ENCODE measurements at places on chromosomes 11 and 22.
A peak's percentile ranks its signal among the peaks of the same experiment; 100 is the strongest.

- no peak for DNase-seq
These were observed 574.7 kb downstream of the TBC1D22A start for GRCh38 chr22:47337161-47337621.

GRCh38 chr11:62728171-62728988 lies at the start of gene TTC9C:
TTC9C (plus strand) TSS chr11:62728486; CDS start chr11:62728849, 363 bp downstream.
- peak; percentile 78 for DNase-seq

DNA sequence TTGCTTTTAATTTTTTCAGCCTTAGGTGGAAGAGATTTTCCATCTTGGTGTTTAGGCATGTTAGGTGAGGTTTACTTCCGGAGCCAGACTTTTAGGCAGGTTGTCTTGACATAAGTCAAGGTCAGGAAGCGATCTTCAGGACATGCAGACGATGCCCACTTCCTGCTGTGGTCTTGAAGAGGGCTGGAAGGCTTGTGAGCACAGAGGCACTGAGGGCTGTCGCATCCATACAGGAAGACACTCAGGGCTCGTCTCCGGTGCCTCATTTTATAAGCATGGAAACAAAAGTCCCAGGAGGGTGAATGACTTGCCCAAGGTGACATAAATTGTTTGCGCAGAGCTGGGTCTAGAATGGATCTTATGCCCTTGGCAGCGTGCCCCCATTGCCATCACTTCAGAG lies 30.8 kb downstream of the MARK2 start:
- peak; percentile 44 for DNase-seq

DNA sequence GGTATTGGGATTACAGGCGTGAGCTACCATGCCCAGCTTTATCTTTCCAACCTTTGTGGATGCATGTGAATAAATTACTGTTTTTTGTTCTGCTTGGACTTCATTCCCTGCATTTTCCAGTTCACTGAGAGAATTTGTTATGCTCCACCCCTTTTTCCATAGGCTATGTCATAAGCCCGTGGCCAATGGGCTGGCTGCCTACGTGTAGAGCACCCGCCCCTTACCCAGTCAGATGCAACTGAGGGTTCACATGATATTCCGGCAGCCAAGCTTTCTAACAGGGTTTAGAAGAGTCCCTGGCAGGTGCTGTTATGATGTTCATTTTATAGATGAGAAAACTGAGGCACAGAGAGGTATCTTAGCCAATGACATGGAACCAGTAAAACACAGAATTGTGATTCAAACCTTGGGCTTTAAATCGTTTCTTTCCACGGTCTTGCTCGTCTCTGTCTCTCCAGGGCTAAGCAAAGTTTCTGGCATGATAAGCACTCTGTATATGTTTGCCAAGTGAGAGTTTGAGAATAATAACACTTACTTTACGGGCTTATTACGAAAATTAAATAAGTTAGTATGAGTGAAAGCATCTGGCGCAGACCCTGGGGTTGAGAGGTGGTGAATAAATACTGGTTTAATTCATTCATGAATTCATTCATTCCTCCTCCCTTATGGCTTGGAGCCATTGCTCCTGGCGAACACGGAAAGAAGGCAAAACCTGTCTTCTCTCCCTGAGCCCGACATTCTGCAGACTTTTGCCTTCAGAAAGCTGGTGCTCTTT lies 42.4 kb upstream of the RASD2 start:
- DNase-seq = no peak

DNA sequence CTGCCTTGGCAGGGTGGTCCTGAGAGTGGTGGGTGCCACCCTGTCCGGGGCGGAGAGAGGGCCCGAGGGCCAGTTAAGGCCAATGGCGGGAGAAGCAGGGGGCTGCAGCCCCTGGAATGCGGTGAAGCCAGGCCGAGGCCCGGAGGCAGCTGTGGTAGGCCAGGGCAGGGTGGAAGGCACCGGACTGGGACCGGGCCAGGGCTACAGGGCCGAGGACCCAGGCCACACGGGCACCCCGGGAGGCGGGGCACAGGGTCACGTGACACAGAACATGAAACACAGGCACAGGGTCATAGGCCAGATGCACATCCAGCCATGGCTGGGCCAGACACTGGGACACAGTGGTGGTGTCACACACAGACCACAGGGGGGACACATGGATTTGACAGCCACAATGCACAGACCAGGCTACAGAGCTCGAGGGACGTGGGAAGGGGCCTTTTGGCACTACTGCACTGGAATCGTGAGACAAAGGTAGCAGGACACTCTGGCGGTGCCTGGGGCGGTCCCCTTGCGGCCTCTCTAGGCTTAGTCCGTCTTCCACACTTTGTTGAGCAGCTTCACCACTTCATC lies 2.8 kb downstream of the SLC25A1 start:
- no peak for DNase-seq

GRCh38 chr11:64438986-64439771 lies 80.2 kb downstream of the RPS6KA4 start:
- DNase-seq = no peak

DNA sequence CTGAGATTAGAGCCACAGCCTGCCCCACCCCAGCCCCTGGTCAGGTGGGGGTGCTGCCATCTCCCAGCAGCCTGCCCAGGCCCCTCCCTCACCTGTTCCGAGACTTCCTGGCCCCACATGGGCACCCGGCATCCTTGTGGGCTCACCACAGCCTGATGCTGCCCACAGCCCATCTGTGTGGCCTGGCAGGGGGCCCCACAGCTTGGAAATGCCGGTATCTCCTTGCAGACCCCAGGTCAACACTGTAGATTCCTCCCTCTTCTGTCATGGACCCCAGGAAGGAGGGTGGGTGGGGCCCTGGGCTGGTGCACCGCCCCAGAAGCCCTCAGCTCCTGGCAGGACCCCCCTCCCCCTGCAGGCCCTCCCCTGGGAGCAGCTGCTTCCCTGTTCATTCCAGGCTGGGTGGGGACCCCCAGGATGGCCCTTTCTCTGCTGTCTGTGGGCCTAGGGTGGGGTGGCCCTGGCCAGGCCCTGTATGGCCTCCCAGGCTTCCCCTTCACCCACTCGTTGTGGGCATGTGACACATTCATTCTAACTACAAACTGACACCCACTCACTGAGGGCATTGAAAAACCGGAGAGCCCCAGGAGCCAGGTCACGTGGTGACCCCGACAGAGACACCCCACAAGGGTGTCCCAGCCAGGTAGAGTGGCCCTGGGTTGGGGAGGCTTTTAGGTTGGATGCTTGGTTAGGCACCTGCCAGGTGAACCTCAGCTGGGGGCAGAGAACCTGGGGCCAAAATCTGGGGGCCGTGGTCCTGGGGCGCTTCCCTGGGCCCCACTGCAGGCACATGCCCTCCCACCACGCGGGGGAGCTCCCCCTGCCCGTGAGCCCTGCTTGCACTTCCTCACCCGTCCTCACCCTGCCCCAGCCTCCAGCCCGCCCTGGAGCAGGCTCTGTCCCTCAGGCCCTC lies 44.1 kb upstream of the CCDC188 start:
- DNase-seq = no peak

DNA sequence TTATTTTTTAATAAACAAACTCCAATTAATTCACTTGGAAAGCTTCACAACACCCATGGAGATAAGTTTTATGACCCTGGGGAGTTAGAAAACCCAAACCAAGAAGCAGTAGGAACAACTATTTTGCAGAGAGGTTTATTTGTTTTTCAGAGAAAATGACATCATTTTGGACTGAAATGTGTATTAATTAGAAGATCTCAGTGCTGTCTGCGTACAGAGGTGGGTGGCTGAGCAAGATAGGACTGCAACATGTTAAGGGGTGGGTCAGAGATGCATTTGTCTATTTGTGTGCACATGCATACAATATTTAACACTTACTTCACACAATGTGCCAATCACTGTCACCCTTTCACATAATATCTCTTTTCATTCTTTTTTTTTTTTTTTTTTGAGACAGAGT lies 1.1 kb downstream of the SCGB1A1 start:
- no peak for DNase-seq

DNA sequence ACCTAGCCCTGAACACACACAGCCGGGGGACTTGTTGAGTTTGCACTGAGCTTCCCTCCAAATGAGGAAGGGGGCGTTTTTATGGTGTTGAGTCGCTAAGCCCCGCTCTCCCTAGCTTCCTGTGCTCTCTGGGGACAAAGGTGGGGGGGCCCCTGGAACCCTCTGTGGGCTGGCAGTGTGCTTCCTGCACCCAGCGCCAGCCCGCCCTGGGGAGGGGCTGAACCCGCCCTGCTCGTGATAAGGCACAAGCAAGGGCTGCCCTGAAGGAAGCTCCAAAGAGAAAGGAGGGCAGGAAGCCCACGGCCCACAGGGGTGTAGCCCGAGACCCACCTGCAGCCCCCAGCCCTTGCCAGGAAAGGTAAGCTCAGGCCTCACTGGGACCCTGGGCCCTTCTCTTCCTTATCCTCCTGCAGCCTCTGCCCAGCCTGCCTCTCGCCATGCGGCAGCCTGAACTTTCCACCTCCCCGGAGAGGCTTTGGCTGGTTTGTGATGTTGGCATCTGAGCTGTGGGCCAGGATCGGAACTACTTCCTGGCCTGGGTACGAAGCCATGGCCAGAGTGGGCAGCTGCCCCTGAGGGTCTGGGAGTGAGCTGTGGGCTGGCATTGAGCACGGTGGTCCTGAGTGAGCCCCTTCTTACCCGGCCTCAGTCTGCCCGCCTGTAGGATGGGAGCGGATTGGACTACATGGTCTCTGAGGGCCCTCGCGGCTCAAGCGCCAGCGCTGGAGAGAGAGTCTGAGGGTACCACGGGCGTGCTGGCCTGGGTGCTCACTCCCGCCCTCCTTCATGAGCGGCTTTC lies at the start of gene FERMT3:
Gene FERMT3 (plus strand): TSS at position 265 of the 799 bp plus-strand sequence. CDS start 644 bp downstream, outside the sequence.
- DNase-seq = peak; percentile 95

GRCh38 chr11:44246726-44247125 lies 63.2 kb downstream of the ALX4 start:
- no peak for DNase-seq

- DNase-seq = no peak
These were observed 109.7 kb upstream of the GALNT18 start for GRCh38 chr11:11731311-11732083.

GRCh38 chr11:1503708-1504104 lies 17.1 kb upstream of the MOB2 start:
- no peak for DNase-seq

- no peak for DNase-seq
These were observed 11.5 kb upstream of the KCTD14 start for GRCh38 chr11:78034623-78035022.

DNA sequence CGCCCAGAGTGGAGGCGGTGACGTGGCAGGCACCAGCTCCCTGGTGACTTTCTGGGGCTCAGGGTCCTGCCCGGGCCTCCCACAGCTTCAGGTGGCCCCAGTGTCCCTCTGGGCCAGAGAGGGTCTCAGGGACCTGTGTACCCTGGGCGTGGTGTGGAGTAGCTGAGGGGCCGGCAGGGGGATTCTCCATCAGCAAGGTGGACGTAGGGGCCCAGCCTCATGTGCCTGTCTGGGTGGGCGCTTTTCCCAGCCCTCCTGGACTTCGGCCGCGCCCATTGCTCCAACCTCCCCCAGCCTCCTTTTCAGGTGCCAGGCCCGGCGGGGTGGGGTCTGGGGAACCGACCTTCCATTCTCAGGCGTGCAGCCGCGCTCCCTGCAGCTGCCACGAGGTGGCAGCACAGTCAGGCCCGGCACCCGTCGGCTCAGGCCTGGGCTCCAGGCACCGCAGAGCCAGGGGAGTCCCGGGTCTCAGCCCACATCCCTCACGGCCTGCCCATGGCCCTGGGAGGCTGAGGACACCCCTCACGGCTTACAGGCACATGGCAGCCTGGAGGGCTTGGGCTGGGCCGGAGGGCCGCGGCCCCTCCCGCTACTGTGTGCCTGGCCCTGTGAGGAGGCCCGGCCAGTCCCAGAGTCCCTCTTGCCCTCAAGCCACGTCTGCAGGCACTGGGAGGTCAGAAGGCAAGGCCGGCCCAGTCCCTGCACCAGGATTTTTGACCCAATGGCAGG lies 19.9 kb upstream of the MUC5B start:
- no peak for DNase-seq

- DNase-seq = no peak
These were observed 17.0 kb upstream of the CHADL start for GRCh38 chr22:41257696-41258095.

- no peak for DNase-seq
These were observed 69.2 kb downstream of the BLID start for GRCh38 chr11:122046846-122047245.

DNA sequence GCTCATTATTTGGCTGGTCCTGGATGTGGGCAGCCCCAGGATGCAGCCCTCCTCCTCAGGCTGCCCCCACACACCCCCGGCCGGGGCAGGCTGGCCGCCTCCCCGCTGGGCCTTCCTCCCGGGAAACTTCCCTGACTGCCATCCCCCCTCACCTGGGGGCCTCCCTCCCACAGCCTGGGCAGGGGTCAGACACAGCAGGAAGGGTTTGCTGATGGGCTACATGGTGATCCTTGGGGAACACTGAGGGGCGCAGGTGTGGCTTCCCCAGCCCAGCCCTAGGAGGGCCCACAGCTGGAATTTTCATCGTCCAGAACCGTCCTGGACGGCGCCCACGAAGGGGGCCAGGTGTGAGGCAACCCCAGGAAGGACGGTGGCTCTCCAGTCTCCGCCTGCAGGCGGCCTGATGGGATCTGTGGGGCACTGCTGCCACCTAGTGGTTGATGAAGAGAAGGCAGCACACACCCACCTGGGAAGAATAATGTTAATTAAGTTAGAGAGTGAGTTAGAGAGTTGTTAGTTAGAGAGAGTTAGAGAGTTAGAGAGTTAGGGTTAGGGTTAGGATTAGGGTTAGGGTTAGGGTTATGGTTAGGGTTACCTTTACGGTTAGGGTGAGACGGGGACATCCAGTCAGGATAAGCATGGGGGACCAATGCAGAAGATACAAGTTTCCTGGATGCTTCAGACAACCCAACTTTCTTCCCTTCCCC lies 75.9 kb upstream of the PRR5 start:
- no peak for DNase-seq

DNA sequence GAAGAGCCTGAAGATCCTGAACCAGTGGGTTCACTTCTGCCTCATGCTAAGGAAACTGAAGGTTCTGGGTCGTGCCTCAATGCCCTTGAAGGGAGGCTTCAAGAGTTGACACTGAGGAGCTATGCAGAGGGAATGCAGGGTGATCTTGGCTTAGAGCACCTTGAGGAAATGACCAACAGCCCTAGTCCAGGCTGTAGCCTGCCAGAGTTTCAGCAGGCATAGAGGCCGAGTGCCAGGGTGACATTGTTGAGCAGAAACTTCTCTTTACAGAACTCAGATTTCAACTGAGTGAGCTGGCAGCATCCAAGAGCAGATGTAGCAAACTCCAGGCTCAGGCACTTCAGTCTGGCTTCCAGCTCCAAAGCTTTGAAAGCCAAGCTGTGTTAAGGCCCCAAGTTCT lies 23.1 kb upstream of the CAPRIN1 start:
- no peak for DNase-seq

Measured in GF-D8 (cell line).